Activated T-helper 1 cell treated with anti-CD3 and anti-CD28 coated beads, Interleukin-12 subunit alpha, Interleukin-12 subunit beta, Interleukin-2, Interleukin-4 antibody, amounts not matched to agents 30 ng/mL and 10 ng/mL and 1 ng/mL, durations not matched to agents 14 hours and 24 hours and 36 hours (primary cell): ENCODE measurements at places on chromosomes 3 and 15. TPM values are rescaled to one million over a fixed set of nuclear protein-coding genes. Genes with fewer than 3 reads are reported as not detected.

DNA sequence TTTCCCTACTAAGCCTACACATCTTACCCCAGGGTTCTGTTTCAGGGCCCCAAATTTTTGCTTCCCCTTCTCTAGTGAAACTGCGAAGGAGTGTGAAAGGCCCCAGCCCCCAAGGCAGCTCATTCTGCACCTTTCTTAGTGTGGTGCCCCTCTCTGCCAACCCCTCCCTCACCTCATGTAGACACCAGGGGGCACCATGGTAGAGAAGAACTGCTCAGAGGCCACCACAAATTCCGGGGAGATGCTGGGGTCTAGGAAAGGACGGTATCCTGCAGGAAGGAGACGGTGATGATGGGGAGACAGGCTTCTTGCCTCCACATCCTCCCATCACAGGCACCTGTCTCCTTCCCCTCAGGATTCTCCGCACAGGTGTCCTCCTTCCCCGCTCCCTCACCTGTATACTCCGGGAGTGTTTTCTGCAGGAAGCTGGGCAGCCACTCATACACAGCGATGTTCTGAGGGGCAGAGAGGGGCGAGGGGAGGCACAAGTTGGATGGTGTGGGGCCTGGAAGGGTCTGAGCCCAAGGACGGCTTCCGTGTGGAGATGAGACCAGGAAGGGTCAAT lies 3.6 kb downstream of the DUOX2 start:
- H3K4me3 ChIP-seq = no peak overlapping the region
- DNase-seq = no peak
- no peak overlapping the region for H3K27ac ChIP-seq

DNA sequence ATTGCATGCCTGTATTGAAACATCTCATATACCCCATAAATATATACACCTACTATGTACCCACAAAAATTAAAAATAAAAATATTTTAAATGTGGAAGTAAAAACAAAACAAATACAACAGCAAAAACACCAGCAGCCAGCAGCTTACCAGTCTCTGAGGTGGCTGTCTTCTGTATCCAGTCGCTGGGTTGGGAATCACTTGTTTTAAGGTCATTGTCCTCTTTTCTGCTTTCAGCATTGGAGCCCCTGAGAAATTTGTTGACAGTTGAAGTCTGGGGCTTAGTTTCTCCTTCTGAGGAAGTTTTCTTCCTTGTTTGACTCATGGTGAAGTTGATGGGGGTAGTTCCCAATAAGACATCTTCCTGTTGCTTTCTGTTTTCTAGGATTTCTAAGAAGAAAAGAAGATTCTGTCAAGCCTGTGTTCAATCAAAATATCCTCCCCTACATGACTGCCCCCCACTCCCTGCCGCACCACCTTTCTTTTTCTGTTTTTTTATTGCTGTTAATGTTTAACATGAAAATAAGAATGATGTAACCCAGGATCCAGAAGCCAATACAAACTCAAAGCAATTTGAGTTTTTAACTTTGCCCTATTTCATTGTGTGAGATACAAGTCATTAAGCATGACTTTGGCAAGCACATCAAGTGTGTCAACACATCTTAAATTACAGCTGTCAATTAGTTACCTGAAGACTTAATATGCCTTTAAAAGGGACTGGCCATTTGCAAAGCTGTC lies at the start of gene LRRC31:
Gene LRRC31 (minus strand): TSS at position 452 of the 737 bp plus-strand sequence. CDS start 128 bp downstream, at position 324.
- no peak within 1 kb of the TSS for H3K27ac ChIP-seq
- peaks cover 37% of the 10 kb centered on the region for H3K4me1 ChIP-seq
- peaks cover 2% of the 10 kb centered on the region for H3K27me3 ChIP-seq
- DNase-seq = no peak
- H3K36me3 ChIP-seq = peaks cover 3% of the 10 kb centered on the region

DNA sequence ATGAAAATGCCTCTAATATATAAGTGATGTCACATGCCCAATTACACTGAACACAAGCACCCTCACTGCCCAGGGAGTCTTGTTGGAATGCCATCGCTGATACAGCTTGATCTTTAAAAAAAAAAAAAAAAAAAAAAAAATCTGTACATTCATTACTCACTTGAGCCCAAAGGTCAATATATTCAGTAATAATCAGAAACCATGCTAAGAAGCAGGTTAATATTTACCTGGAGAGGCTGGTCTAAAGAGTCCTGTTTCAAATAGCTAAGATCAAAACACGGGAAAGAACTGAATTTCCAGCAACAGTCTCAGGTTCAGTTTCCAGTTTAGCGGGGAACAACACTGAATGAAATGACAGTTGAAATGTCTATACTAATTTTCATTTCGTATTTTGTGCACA lies 109.9 kb downstream of the UACA start:
- no peak for DNase-seq
- no peak overlapping the region for H3K4me3 ChIP-seq
- H3K27ac ChIP-seq = no peak overlapping the region
- no peaks in the 10 kb centered on the region for H3K36me3 ChIP-seq
- peaks cover 10% of the 10 kb centered on the region for H3K27me3 ChIP-seq
- H3K4me1 ChIP-seq = no peaks in the 10 kb centered on the region

The SEC22A gene
- 15.8 and 18.5 TPM in 2 replicates for total RNA-seq

The RASSF1 gene
- total RNA-seq = 57.6 and 60.3 TPM in 2 replicates

The OIP5 gene
- total RNA-seq = 15.6 and 17.6 TPM in 2 replicates

GRCh38 chr3:9450126-9450525 lies 52.7 kb downstream of the SETD5 start:
- H3K4me1 ChIP-seq = peaks cover 47% of the 10 kb centered on the region
- DNase-seq = no peak
- no peaks in the 10 kb centered on the region for H3K27me3 ChIP-seq
- peaks cover 57% of the 10 kb centered on the region for H3K36me3 ChIP-seq
- H3K27ac ChIP-seq = no peak overlapping the region

- H3K36me3 ChIP-seq = no peaks in the 10 kb centered on the region
- DNase-seq = no peak
- no peak overlapping the region for H3K4me3 ChIP-seq
- no peak overlapping the region for H3K27ac ChIP-seq
- peaks cover 9% of the 10 kb centered on the region for H3K27me3 ChIP-seq
Observed at GRCh38 chr3:64056606-64057180, 33.4 kb upstream of the PSMD6 start.

DNA sequence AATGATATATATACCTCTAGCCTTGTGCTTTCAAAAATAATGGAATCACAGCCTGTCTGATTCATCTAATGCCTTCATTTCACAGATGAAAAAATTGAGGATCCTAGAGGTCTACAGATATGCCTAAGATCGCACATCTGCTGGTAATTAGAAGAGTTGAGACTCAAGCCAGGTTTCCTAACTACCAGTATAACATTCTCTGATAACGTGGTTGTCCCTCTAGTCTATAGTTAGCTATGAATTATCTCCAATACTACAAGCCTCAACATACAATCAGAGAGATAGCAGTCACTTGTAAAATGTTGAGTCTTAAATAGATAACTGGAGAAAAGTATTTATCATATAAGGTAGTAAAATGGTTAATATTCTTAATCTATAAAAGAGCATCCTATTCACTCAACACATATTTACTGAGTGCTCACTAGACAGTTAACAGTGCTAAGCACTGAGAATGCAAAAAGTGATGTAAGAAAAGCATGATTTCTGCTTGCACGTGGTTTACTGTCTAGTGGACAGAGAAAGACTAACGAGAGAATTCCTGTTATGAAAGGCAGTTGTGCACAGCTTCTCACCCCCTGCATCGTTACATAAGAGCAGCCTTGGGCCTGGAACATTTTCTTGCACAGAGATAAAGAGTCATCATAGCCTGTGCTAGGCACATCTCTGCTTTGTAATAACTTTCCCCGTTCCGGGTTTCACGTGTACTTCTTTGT lies 4.9 kb upstream of the ENTPD3 start:
- no peak overlapping the region for H3K4me3 ChIP-seq
- H3K36me3 ChIP-seq = no peaks in the 10 kb centered on the region
- DNase-seq = no peak
- H3K4me1 ChIP-seq = peaks cover 18% of the 10 kb centered on the region

DNA sequence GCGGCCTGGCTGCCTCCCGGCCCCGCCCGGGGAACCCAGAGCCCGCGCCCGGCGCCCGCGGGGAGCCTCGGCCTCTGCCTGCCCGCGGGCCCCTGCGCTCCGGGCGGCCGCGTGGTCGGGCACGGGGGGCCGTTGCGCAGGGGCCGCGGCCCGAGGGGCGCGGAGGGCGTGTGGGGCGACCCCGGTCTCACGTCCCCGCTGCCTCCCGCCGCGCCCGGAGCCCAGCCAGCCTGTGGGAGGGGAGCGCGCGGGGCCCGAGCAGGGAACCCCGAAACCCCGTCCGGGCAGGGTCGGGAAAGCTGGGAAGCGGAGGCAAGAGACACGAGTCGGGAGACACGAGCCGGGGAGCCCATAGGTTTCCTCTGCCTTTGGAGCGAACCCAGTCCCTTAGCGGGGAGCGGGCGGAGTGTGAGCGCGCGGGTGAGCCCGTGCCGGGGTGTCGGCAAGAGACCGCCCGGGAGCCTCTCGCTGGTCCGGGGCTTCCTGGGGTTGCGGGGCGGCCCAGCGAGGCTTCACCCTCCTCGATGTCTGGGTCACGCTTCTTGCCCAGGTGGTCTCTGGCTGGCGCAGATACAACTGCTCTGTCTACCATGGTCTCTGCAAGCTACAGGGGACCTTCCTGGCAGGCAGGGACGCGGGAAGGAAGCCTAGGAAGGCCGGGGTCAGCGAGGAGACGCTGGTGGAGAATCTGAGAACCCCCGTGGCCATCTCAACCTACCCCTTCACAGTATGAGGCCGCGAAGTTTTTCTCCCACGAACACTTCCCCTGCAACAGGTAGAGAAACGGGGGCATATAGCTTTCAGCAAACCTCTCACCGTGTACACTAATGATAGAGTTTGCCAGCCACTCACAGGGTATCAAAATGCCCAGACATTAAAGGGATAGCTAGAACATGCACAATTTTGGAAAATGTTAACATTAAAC lies 586 bp downstream of the LRRK1 start:
- no peak for DNase-seq
- peaks cover 59% of the 10 kb centered on the region for H3K27me3 ChIP-seq
- H3K4me3 ChIP-seq = peak overlapping the region; percentile 76
- no peak overlapping the region for H3K27ac ChIP-seq
- peaks cover 17% of the 10 kb centered on the region for H3K4me1 ChIP-seq

The CCDC39 gene
- total RNA-seq = not detected in 2 replicates

The MAGI1 gene
- total RNA-seq = 0.69 and 0.75 TPM in 2 replicates

DNA sequence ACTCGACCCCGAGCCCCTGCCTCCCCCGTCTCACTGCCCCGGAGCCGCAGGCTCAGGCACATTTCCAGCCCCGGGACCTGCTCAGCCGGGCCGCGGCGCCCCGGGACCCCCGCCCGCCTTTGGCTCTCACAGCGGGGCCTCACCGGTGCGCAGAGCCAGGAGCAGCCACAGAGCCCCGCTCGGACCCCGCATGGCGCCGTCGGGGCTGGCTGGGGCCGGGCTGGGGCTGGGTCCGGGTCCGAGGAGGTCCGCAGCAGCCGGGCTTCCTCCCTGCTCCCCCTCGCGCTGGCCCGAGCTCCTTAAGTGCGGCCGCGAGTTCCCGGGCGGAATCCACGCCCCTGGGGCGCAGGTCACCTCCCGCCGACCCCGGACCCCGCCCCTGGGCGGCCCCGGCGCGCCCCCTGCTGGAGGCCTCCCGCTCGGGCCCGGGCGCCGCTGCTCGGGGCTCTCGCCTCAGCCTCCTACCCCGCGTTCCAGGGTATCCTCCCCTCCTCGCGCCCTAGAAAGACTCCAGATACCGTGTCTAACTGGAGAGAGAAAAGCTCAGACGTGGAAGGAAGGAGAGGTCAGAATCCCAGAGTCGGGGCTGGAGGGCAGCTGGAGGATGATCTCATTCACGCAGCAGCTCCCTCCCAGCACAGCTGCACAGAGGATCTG lies at the start of gene MELTF:
Gene MELTF (minus strand): TSS at position 307 of the 657 bp plus-strand sequence. CDS start 115 bp downstream, at position 192.
- H3K4me1 ChIP-seq = no peaks in the 10 kb centered on the region
- H3K36me3 ChIP-seq = no peaks in the 10 kb centered on the region
- peaks cover 1% of the 10 kb centered on the region for H3K27me3 ChIP-seq
- peak within 1 kb of the TSS; percentile 74 for H3K4me3 ChIP-seq
- H3K27ac ChIP-seq = no peak within 1 kb of the TSS

DNA sequence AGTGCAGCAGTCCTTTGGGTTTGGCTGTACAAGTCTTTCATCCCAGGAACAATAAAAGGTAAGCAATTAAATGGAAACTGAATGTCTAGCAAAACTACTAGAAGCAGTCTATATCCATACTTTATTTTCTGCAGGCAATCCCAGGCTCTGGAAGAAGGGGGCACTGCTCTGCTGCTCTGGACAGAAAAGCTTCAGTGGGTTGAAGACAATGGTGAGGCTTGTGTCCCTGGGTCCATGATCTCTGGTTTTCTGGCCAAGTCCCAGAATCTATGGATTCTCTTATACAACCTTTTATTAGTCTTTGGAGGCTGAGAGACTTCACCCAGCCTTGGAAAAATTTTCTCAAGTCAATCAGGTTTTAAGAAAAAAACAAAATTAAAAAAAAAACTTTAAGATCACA lies 35.6 kb downstream of the SCAP start:
- H3K27ac ChIP-seq = no peak overlapping the region
- H3K36me3 ChIP-seq = peaks cover 18% of the 10 kb centered on the region
- no peak overlapping the region for H3K4me3 ChIP-seq
- H3K27me3 ChIP-seq = no peaks in the 10 kb centered on the region
- no peak for DNase-seq

- no peak for DNase-seq
- no peaks in the 10 kb centered on the region for H3K27me3 ChIP-seq
- H3K4me1 ChIP-seq = no peaks in the 10 kb centered on the region
- no peak overlapping the region for H3K4me3 ChIP-seq
- no peak overlapping the region for H3K27ac ChIP-seq
Observed at GRCh38 chr15:56674857-56675256, 58.5 kb downstream of the ZNF280D start.

The HYAL1 gene
- total RNA-seq = 0.12 and 0.36 TPM in 2 replicates

The GOLGA8M gene
- 1.1 and 1.5 TPM in 2 replicates for total RNA-seq

DNA sequence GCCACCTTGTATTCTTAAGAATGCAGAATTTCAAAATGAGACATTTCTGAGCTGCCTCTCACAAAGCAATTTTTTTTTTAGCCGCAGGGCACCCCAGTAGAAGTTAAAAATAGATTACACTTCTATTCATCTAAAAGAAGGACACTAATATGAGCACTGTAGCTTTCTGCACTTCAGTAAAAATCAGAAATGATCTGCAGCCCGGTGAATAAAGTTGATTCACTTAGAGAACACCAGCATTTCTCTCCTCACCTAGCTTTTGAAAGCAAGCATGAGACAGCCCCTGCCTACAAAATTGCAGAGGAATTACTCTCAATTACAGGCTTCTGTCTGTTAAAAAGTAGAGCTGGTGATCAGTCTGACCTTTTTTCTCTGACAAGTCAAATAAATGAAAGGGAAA lies 1062.4 kb downstream of the FHIT start:
- H3K27ac ChIP-seq = peak overlapping the region; percentile 90
- no peaks in the 10 kb centered on the region for H3K27me3 ChIP-seq
- peaks cover 68% of the 10 kb centered on the region for H3K4me1 ChIP-seq
- H3K36me3 ChIP-seq = peaks cover 14% of the 10 kb centered on the region
- H3K4me3 ChIP-seq = no peak overlapping the region
- DNase-seq = no peak
